ENCODE measurements at places on chromosomes 3 and 15. TPM values are rescaled to one million over a fixed set of nuclear protein-coding genes. Genes with fewer than 3 reads are reported as not detected.

Gene BFSP2
- total RNA-seq, result not detected

Gene FOXL2
- total RNA-seq, result 18.2 TPM

Gene SECISBP2L
- total RNA-seq, result 24.9 TPM

Gene PCLAF
- total RNA-seq, result 35.2 TPM

Gene SEMA5B
- not detected for total RNA-seq

Gene MNS1
- total RNA-seq, result 1.1 TPM

Gene PLSCR5
- total RNA-seq, result not detected

Gene TMEM207
- total RNA-seq, result not detected

Gene MEIS2
- total RNA-seq, result 42.9 TPM

Gene TERB2
- total RNA-seq, result not detected

Gene RPL39L
- 23.9 TPM for total RNA-seq

Gene TGM4
- not detected for total RNA-seq

Gene PCOLCE2
- 0.57 TPM for total RNA-seq

Gene MRPL47
- total RNA-seq, result 28.5 TPM

Gene GJD2
- total RNA-seq, result not detected

Gene PIK3CB
- 12.2 TPM for total RNA-seq

Gene EXD1
- not detected for total RNA-seq

Gene SCAANT1
- total RNA-seq, result not detected

Gene ARHGEF26
- 5.5 TPM for total RNA-seq

Gene CNTN4
- total RNA-seq, result 2.6 TPM

Gene SCG5
- total RNA-seq, result 16.5 TPM

Gene SHF
- 0.43 TPM for total RNA-seq

Gene TMOD3
- total RNA-seq, result 26.7 TPM

Gene PLA2G4D
- total RNA-seq, result not detected

Gene MEGF11
- not detected for total RNA-seq

Gene CHRM5
- total RNA-seq, result under 0.01 TPM

Gene CERS3
- total RNA-seq, result not detected
